Upper lobe of right lung (tissue), 1 donor: ENCODE measurements at places on chromosomes 6 and 20. TPM values are rescaled to one million over a fixed set of nuclear protein-coding genes. Genes with fewer than 3 reads are reported as not detected.

DNA sequence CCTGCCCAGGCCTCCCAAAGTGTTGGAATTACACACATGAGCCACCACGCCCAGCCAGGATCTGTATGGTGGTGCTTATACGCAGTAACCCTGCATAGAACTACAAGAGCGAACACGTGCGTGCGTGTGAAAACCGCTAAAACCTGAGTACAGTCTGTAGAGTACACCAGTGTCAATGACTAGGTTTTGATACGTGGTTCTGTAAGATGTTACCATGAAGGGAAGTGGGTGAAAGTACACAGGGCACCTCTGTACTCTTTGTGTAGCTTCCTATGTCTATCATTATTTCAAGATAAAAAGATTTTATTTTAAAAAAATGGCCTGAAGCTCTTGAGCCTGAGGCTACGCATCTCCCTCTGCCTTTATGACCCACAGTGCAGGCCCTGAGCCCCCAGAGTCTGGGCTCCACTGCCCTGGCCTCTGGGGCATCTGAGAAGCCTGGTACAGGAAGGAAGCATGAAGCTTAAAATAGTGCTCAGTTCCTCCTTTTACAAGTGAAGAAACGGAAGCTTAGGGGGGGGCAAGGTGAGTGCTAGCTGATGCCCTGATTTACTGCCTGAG is 21.6 kb downstream of the LY86 start:
- no peaks in the 10 kb centered on the region for H3K27me3 ChIP-seq
- H3K4me3 ChIP-seq = no peak overlapping the region
- no peaks in the 10 kb centered on the region for H3K36me3 ChIP-seq
- DNase-seq = no peak
- no peak overlapping the region for H3K27ac ChIP-seq

Gene HLA-F
- 157 TPM for total RNA-seq

DNA sequence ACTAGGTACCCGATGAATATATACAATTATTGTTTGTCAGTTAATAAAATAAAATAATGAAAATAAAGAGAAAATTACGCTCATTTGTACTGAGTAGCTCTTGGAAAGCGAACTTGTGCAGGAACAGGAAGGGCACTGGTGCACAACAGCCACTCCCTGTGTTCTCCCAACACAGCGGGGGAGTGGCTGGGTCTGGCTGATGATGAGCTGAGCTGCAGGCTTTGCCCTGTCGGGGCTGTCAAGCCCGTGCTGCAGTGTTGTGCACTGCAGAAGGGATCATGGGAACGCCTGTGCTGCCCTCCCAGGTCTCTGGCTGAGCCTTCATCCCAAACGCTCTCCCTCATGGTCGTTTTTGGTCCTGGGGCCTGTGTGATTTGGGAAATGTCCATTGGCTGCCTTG is 131.7 kb upstream of the MAP3K4 start:
- H3K4me1 ChIP-seq = no peaks in the 10 kb centered on the region
- H3K4me3 ChIP-seq = no peak overlapping the region
- no peak for DNase-seq
- no peak overlapping the region for H3K27ac ChIP-seq
- no peaks in the 10 kb centered on the region for H3K36me3 ChIP-seq

DNA sequence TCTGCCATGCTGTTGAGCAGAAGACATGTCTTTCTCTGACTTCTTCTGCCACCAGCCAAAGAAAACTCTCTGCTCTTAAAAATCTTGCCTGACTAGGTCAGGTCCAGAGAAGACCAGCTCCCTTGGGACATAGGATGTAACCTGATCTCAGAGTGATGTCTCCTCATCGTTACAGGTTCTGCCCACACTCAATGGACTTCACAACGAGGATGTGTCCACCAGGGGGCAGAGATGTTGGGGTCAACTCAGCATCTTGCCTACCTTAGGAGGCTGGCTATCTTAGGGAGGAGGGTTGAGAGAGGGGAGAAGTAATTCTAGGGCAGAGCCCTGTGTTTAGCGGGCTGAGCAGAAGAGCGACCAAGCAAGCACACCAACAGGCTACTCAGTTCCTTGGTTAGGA is 207.6 kb upstream of the CDH4 start:
- DNase-seq = no peak
- no peak overlapping the region for H3K4me3 ChIP-seq
- H3K27ac ChIP-seq = no peak overlapping the region
- H3K4me1 ChIP-seq = no peaks in the 10 kb centered on the region

DNA sequence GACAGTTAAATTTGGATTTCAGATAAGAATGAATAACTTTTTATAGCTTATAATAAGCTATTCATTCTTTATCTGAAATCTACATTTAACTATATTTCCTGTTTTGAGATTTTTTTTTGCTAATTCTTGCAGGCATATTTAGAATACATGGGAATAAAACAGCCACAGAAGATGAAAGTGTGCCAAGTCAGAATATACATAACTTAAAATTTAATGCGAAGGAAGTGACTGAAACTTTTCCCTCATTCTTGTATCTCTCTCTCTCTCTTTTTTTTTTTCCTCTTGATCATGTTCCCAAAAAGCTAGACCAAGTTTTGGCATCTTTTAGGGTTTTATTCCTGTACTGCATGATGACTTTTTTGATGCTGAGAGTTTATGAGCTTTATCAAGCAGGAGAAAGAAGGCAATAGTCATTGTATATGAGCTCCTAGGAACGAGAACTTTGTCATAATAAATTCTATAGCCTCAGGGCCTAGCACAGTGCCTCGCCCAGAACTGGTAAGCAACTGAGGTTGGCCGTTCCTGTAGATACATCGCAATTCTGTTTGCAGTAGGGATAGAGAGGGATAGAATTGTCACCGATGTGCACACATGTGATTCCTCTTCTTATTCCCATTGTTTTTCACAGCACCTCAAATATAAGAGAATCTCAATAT is 205.2 kb downstream of the MYLK4 start:
- H3K36me3 ChIP-seq = no peaks in the 10 kb centered on the region
- no peak for DNase-seq
- H3K27ac ChIP-seq = no peak overlapping the region
- no peak overlapping the region for H3K4me3 ChIP-seq
- H3K4me1 ChIP-seq = peaks cover 14% of the 10 kb centered on the region

Gene TRERF1
- 3.8 TPM for total RNA-seq

Gene LKAAEAR1
- total RNA-seq = not detected

DNA sequence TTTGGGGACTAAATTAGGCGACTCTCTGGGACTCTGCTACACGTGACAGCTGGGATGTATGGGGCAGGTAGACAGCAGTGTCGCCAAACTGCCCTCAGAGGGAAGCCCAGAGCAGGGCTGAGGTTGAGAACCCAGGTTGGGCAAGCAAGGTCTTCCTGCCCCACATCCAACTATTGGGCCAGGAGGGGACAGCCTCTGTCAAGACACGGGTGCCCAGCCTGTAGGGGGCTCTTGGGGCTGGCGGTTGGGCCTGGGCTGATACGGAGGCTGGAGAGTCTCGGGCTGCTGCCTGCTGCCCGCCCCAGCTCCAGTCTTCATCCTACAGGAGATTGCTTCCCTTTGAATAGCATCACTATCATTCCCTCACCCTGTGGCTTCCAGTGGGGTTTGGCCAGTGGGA is 33.3 kb downstream of the CPNE5 start:
- H3K4me3 ChIP-seq = no peak overlapping the region
- no peaks in the 10 kb centered on the region for H3K4me1 ChIP-seq
- no peaks in the 10 kb centered on the region for H3K36me3 ChIP-seq
- H3K27ac ChIP-seq = no peak overlapping the region

Gene GRIK2
- total RNA-seq = 0.38 TPM

GRCh38 chr6:40398810-40399477 is 188.2 kb downstream of the LRFN2 start:
- no peaks in the 10 kb centered on the region for H3K4me1 ChIP-seq
- H3K36me3 ChIP-seq = no peaks in the 10 kb centered on the region
- H3K4me3 ChIP-seq = no peak overlapping the region
- H3K27me3 ChIP-seq = no peaks in the 10 kb centered on the region
- DNase-seq = no peak
- no peak overlapping the region for H3K27ac ChIP-seq

GRCh38 chr6:138555421-138555988 is 56.2 kb upstream of the NHSL1 start:
- no peak overlapping the region for H3K4me3 ChIP-seq
- H3K36me3 ChIP-seq = no peaks in the 10 kb centered on the region
- DNase-seq = no peak
- peaks cover 18% of the 10 kb centered on the region for H3K4me1 ChIP-seq
- no peaks in the 10 kb centered on the region for H3K27me3 ChIP-seq

Gene SLC13A3
- total RNA-seq = 1.6 TPM

GRCh38 chr6:119493980-119494379 is 144.4 kb upstream of the MAN1A1 start:
- no peaks in the 10 kb centered on the region for H3K27me3 ChIP-seq
- no peaks in the 10 kb centered on the region for H3K36me3 ChIP-seq
- H3K4me1 ChIP-seq = no peaks in the 10 kb centered on the region
- H3K4me3 ChIP-seq = no peak overlapping the region

Gene PDE10A
- 6.0 TPM for total RNA-seq

DNA sequence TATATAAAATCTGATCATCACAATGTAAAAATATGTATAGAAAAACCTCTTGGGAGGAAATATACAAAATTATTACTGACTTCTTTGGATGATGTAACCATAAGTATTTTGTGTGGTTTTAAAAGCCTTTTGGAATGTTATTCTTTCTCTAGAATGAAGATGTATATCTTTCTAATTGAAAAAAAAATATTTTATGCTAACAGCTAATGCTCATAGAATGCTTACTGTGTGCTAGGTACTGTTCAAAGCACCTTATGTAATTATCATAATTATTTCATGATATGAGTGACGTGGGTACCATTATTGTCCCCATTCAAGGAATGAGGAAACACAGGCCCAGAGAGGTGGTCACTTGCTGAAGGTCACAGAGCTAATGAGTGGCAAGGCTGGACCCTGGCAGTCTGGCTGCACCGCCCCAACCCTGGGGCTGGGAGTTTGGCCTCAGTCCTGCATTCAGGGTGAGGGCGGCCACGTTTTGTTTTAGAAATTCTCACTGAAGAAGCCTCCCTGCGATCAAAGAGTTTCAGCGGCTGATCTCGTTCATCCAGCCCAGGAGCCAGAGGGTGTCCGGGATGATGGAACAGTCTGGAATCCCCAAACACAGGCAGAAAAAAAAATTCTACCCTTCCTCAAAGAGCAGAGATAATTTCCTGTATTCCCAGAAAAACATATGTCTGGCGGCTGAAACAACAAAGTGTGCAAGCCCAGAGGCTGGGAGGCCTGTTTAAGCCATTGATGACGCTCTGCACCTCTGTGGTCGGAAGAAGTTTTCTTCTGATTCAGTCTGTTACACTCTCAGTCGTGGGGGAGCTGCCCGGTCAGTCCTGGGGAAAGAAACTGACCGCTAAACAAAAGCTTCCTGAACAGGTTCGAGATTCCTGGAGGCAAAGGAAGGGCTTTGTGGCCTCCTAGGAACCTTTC is 37.3 kb downstream of the TFEB start:
- no peak overlapping the region for H3K4me3 ChIP-seq
- H3K27me3 ChIP-seq = no peaks in the 10 kb centered on the region
- peak overlapping the region; percentile 11 for H3K27ac ChIP-seq
- peaks cover 10% of the 10 kb centered on the region for H3K4me1 ChIP-seq

- H3K27me3 ChIP-seq = no peaks in the 10 kb centered on the region
- DNase-seq = no peak
- H3K4me1 ChIP-seq = peaks cover 4% of the 10 kb centered on the region
- H3K4me3 ChIP-seq = no peak overlapping the region
- no peak overlapping the region for H3K27ac ChIP-seq
These were observed 298.3 kb downstream of the PRL start for GRCh38 chr6:21998582-21998981.

Gene NR2E1
- total RNA-seq = not detected

GRCh38 chr6:47521961-47522360 is 44.4 kb downstream of the CD2AP start:
- H3K4me3 ChIP-seq = no peak overlapping the region
- H3K36me3 ChIP-seq = no peaks in the 10 kb centered on the region
- no peak for DNase-seq
- no peaks in the 10 kb centered on the region for H3K27me3 ChIP-seq
- H3K27ac ChIP-seq = no peak overlapping the region

GRCh38 chr20:14716351-14716801 is 379.0 kb upstream of the FLRT3 start:
- no peak for DNase-seq
- no peaks in the 10 kb centered on the region for H3K27me3 ChIP-seq
- H3K4me3 ChIP-seq = no peak overlapping the region
- H3K4me1 ChIP-seq = peaks cover 8% of the 10 kb centered on the region

Gene PPIL6
- 4.2 TPM for total RNA-seq

GRCh38 chr6:89944826-89945407 is 50.6 kb downstream of the GJA10 start:
- H3K4me3 ChIP-seq = no peak overlapping the region
- DNase-seq = no peak

GRCh38 chr20:23167431-23167830 is 81.3 kb upstream of the CD93 start:
- no peaks in the 10 kb centered on the region for H3K27me3 ChIP-seq
- H3K27ac ChIP-seq = no peak overlapping the region
- H3K36me3 ChIP-seq = no peaks in the 10 kb centered on the region

DNA sequence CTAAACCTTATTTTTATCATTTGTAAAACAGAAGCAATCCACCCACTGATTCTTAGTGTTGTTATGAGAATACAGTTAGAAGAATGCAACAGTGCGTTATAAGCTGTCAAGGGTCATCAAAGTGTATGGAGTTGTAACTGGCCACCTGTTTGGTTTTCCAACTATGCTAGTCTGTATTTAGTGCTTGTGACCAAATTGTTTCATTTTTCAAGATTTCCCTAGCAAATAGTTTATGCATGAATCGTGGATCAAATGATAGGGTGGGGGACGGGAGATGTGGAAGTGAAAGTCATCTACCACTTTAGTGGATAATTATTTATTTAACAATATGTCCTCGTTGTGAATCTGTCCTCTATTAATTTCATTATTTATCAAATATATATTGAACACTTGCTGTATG is 175.4 kb upstream of the HDDC2 start:
- no peaks in the 10 kb centered on the region for H3K36me3 ChIP-seq
- no peaks in the 10 kb centered on the region for H3K27me3 ChIP-seq
- no peaks in the 10 kb centered on the region for H3K4me1 ChIP-seq
- no peak overlapping the region for H3K27ac ChIP-seq
- DNase-seq = no peak
- H3K4me3 ChIP-seq = no peak overlapping the region

DNA sequence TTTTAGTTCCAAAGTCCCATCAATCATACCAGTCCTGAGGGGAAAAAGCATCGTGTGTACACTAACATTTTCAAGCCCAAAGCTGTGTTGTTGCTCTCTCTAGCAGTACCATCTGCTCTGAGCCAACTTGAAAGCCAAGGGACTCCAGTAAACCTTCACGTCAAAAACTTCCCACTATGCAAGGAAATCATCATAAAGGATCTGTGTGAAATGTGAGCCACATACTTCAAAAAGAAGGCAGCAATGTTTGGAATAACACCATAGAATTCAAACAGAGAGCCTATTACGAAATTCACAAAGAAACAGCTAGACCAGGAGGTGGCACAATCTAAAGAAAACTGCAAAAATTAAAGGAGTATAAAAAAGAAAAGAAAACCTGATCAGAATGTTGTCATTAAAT is 399.8 kb upstream of the EPHA7 start:
- no peaks in the 10 kb centered on the region for H3K4me1 ChIP-seq
- no peak overlapping the region for H3K4me3 ChIP-seq
- no peaks in the 10 kb centered on the region for H3K27me3 ChIP-seq
- no peaks in the 10 kb centered on the region for H3K36me3 ChIP-seq
- H3K27ac ChIP-seq = no peak overlapping the region
